Panc1 (cell line): ENCODE measurements at places on chromosomes 11 and 22. TPM values are rescaled to one million over a fixed set of nuclear protein-coding genes. Genes with fewer than 3 reads are reported as not detected.

DNA sequence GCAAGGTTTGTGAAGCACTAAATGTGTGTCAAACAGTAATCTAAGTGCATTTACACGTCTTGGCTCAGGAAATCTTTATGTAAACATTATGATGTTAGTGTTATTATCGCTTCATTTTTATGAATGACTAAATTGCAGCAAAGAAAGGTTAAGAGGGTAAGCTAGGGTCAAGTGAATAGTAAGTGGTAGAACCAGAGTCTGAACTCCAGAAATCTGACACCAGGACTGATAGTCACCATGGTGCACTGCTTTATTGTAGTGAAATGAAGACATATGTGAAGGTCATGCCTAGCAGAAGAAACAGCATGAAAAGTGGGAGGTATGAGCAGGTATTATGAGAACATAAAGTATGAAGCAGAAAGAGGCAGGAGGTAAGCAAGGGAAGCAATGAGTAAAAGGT lies 368.7 kb upstream of the TENM4 start:
- no peak overlapping the region for H3K4me3 ChIP-seq
- H3K27ac ChIP-seq, result no peak overlapping the region
- H3K27me3 ChIP-seq, result no peaks in the 10 kb centered on the region
- no peaks in the 10 kb centered on the region for H3K36me3 ChIP-seq
- no peak for DNase-seq

DNA sequence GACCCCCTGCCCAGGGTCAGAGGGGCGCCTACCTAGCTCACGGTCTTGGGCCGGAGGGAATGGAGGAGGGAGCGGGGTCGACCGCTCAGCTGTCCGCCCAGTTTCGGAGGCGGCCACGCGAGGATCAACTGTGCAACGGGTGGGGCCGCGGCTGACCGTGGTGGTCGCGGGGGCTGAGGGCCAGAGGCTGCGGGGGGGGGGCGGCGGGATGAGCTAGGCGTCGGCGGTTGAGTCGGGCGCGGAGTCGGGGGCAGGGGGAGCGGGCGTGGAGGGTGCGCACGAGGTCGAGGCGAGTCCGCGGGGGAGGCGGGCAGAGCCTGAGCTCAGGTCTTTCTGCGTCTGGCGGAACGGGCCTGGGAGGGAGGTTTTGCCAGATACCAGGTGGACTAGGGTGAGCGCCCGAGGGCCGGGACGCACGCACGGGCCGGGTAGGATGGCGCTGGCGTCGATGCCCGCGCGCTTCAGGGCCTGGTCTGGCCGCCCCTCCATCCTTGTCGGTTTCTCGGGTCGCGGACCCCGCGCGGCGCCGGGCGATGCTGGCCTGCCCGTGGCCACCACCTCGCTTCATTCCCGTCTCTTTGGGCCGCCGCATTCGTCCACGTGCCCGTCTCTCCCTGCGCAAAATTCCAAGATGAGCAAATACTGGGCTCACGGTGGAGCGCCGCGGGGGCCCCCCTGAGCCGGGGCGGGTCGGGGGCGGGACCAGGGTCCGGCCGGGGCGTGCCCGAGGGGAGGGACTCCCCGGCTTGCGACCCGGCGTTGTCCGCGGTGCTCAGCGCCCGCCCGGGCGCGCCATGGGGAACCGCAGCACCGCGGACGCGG lies at the start of gene DRD4:
DRD4 (plus strand) TSS at position 759 of the 822 bp plus-strand sequence; CDS start at position 795, 36 bp downstream.
- no peaks in the 10 kb centered on the region for H3K36me3 ChIP-seq
- peaks cover 11% of the 10 kb centered on the region for H3K4me1 ChIP-seq
- H3K4me3 ChIP-seq, result no peak within 1 kb of the TSS
- no peaks in the 10 kb centered on the region for H3K27me3 ChIP-seq
- H3K27ac ChIP-seq, result no peak within 1 kb of the TSS

GRCh38 chr11:63672936-63673539 lies 1.9 kb upstream of the ATL3 start:
- peak overlapping the region; percentile 11; the same call in 1 of the 2 replicates for H3K27ac ChIP-seq
- no peak for DNase-seq
- H3K27me3 ChIP-seq, result no peaks in the 10 kb centered on the region

DNA sequence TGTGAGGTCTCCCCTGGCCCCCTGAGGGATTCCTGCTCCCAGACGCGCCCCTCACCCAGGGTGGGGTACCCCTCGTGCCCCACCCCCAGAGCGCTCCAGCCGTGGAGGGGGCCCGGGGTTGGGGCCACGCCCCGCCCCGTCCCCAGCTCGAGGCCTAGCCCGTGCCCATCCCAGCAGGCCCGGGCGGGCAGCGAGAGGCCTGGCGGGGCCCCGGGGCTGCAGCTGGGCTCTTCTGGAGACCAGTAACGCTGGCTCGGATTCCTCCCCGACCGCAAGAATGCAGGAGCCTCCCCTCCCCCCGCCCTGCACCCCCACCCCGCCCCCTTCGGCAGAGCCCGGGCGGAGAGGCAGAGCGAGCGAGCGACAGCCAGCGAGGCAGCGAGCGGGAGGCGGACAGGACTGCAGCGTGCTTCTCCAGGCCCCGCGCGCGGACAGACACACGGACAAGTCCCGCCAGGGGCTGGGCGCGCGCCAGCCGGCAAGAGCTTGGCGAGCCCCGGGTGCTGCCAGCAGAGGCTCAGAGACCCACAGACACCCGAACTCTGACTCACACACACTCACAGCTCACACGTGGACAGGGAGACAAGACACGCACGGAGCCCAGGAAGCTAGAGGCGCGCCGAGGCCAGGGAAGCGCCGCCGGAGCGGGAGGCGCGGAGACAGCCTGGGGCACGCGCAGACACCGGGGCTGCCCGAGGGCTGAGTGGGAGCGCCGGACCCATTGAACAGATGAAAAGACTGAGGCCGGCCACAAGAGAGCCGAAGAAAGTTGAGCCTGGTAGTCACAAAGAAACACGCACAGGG lies 15.2 kb downstream of the BCL9L start:
- H3K4me3 ChIP-seq, result peak overlapping the region; percentile 43
- peak overlapping the region; percentile 99 for H3K27ac ChIP-seq
- peaks cover 3% of the 10 kb centered on the region; the same call in 1 of the 2 replicates for H3K36me3 ChIP-seq
- H3K4me1 ChIP-seq, result peaks cover 96% of the 10 kb centered on the region

GRCh38 chr22:48257685-48258055 lies 1495.2 kb downstream of the TBC1D22A start:
- DNase-seq, result no peak
- no peak overlapping the region for H3K4me3 ChIP-seq
- no peaks in the 10 kb centered on the region for H3K36me3 ChIP-seq
- H3K4me1 ChIP-seq, result no peaks in the 10 kb centered on the region
- no peak overlapping the region for H3K27ac ChIP-seq

DNA sequence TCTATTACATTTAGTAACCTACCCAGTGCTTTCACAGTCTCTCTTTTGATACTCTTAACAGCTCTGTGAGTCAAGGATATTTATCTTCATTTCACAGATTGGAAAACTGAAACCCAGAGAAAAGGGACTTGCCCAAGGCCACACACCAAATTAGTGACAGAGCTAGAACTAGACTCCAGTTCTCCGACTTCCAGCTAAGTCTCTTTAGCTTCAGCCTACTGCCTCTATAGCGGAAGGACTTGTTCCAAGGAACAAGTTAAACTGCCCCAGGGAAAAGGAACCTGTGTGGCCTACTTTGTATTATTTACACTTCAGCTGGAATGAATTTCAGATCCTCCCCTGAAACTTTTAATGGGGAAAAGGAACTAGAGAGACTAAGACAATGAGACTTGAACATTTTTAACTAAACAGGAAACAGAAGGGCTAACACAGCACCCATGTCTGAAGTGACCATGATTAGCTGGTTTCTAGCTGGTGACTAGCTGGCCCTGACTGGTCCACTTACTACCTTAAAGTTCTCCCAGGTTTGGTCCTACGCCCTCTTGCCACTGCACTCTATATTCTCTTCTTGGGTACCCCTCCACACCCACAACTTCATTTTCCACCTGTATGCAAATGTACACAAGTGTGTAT lies 1.3 kb downstream of the LRRC51 start:
- peak overlapping the region; percentile 92 for H3K4me3 ChIP-seq
- H3K27me3 ChIP-seq, result no peaks in the 10 kb centered on the region
- H3K36me3 ChIP-seq, result no peaks in the 10 kb centered on the region
- DNase-seq, result no peak
- H3K4me1 ChIP-seq, result peaks cover 19% of the 10 kb centered on the region

TENM4 gene
- 0.39 TPM for total RNA-seq

- no peak overlapping the region for H3K4me3 ChIP-seq
- DNase-seq, result no peak
- H3K27me3 ChIP-seq, result no peaks in the 10 kb centered on the region
- H3K27ac ChIP-seq, result no peak overlapping the region
- peaks cover 9% of the 10 kb centered on the region; the same call in 1 of the 2 replicates for H3K4me1 ChIP-seq
Observed at GRCh38 chr11:111737444-111738210, 28.6 kb downstream of the PPP2R1B start.

DNA sequence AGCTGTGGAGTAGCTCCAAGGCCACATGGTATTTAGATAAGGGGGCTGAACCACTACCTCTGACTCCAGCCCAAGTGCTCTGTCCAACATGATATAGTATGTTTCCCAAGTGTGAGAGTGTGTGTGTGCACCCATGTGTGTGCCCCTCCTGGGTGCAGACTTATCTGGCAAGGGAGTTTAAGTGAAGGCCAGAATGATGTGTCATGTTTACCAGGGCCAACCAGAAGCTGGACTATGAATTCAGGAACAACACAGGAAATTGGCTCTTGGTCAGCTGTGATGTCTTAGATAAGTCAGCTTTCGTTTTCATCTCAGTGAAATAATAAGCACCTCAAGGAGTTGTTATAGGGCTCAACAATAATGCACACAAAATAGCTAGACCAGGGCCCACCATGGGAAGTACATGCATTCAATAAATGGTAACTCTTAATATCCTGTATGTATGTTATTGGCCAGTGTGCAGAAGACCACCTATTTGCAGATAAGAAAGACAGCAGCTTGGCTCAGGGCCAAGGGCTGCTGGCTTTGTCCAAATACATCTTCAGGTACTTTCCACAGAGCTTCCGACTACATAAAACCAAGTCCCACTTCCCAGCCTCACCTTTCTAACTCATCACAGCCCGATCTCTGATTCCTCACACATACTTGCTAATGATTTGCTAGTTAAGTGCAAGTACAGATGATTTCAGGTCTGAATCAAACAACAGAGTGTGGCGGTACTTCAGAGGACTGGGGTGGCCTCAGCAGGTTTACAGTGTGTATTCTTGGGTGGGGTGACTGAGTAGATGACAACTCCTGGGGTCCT lies 120.9 kb downstream of the ME3 start:
- peak overlapping the region; percentile 51; the same call in 1 of the 2 replicates for H3K27ac ChIP-seq
- H3K4me3 ChIP-seq, result no peak overlapping the region
- H3K4me1 ChIP-seq, result peaks cover 5% of the 10 kb centered on the region; the same call in 1 of the 2 replicates
- no peaks in the 10 kb centered on the region for H3K36me3 ChIP-seq

DNA sequence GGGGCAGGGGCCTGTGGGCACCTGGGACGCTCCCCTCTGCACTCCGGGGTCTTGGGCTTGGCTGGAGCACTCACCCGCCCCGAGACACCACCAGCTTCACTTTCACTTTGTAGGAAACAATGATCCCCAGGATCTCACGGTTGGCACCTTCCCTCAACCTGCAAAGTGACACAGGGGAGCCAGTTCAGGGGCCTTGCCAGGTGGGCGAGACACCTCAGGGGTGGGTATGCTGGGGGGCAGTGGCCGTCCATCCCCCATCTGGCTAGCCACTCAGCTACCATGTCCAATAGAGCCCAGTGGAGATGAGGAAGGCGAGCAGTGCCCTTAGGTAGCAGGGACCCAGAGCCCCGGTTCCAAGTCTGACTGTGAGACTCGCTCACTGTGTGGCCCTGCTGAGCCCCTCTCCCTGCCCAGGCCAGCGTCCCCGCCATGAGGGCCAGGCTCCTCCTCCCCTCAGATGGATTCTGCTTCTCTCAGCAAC lies 32.3 kb downstream of the TPBGL start:
- no peak overlapping the region for H3K27ac ChIP-seq
- no peaks in the 10 kb centered on the region for H3K27me3 ChIP-seq
- H3K4me3 ChIP-seq, result no peak overlapping the region
- no peaks in the 10 kb centered on the region for H3K4me1 ChIP-seq
- peaks cover 9% of the 10 kb centered on the region; the same call in 1 of the 2 replicates for H3K36me3 ChIP-seq

- H3K4me1 ChIP-seq, result no peaks in the 10 kb centered on the region
- H3K36me3 ChIP-seq, result no peaks in the 10 kb centered on the region
- H3K4me3 ChIP-seq, result no peak overlapping the region
- H3K27ac ChIP-seq, result no peak overlapping the region
- H3K27me3 ChIP-seq, result no peaks in the 10 kb centered on the region; the same call in 1 of the 2 replicates
Observed at GRCh38 chr11:111403051-111403726, 24.1 kb upstream of the POU2AF1 start.

LMO2 gene
- 0.64 TPM for total RNA-seq

- no peak overlapping the region for H3K4me3 ChIP-seq
- no peak overlapping the region for H3K27ac ChIP-seq
- no peaks in the 10 kb centered on the region for H3K27me3 ChIP-seq
- no peaks in the 10 kb centered on the region for H3K36me3 ChIP-seq
- no peak for DNase-seq
Observed at GRCh38 chr22:46246178-46246577, 3.9 kb downstream of the CDPF1 start.

C11orf87 gene
- total RNA-seq, result not detected

- DNase-seq, result peak; percentile 13
- H3K27ac ChIP-seq, result peak overlapping the region; percentile 95
- no peaks in the 10 kb centered on the region for H3K27me3 ChIP-seq
- no peaks in the 10 kb centered on the region for H3K36me3 ChIP-seq
- peak overlapping the region; percentile 59 for H3K4me3 ChIP-seq
Observed at GRCh38 chr11:104967534-104968354, 630 bp downstream of the CASP4 start.

GRCh38 chr11:62577046-62577714 lies 3.5 kb upstream of the EEF1G start:
- H3K36me3 ChIP-seq, result peaks cover 18% of the 10 kb centered on the region
- no peaks in the 10 kb centered on the region for H3K27me3 ChIP-seq
- peaks cover 26% of the 10 kb centered on the region for H3K4me1 ChIP-seq
- DNase-seq, result no peak
- H3K4me3 ChIP-seq, result no peak overlapping the region

GRCh38 chr11:113474362-113475159 lies 637 bp downstream of the DRD2 start:
- no peak for DNase-seq
- no peak overlapping the region for H3K27ac ChIP-seq
- no peaks in the 10 kb centered on the region; the same call in 1 of the 2 replicates for H3K4me1 ChIP-seq
- H3K27me3 ChIP-seq, result peaks cover 33% of the 10 kb centered on the region

DNA sequence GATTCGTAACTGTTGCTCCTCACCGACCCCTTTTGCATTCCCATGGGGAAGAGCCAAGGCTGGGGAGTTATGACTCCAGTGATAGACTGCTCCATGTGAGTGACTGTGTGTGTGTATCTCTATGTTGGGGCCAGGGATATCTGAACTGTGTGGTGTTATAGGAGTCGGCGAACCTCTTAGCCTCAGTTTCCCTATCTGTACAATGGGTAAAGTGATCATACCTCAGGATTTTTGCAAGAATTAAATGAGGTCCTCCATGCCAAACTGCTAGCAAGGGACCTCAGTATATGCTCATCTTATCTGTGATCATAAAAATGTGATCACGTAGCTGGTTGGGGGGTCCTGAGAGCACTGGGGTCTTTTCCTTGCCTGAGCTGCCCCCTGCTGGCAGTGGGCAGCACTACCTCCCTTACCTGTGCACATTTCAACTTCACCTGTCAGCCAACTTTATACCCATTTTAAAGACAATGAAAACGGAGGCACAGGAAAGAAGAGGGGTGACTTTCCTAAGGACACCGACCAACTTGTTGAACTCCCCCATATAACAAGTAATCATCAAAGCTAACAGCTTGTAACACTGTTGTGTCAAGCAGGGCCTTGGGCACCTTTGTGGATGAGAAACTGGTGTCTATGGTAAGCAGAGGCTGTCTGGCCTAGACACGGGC lies 1.4 kb upstream of the DPP3 start:
- H3K4me1 ChIP-seq, result peaks cover 4% of the 10 kb centered on the region
- H3K4me3 ChIP-seq, result peak overlapping the region; percentile 90
- peaks cover 5% of the 10 kb centered on the region; the same call in 1 of the 2 replicates for H3K36me3 ChIP-seq
- DNase-seq, result peak; percentile 45
- peak overlapping the region; percentile 95 for H3K27ac ChIP-seq

IGSF9B gene
- 2.2 TPM for total RNA-seq

GRCh38 chr11:35282221-35282882 lies 137.0 kb downstream of the SLC1A2 start:
- no peaks in the 10 kb centered on the region for H3K4me1 ChIP-seq
- H3K27me3 ChIP-seq, result no peaks in the 10 kb centered on the region
- no peaks in the 10 kb centered on the region for H3K36me3 ChIP-seq
- 0 out of 2 replicates have a peak overlapping the region, but pooled peaks have one; percentile 7 for H3K27ac ChIP-seq
- DNase-seq, result no peak

APOL1 gene
- 16.0 TPM for total RNA-seq
